Right atrium auricular region (tissue), 2 donors: ENCODE measurements at places on chromosomes 11 and 22.
A peak's percentile ranks its signal among the peaks of the same experiment; 100 is the strongest.

- DNase-seq, result no peak
Observed at GRCh38 chr11:12815129-12815480, 140.9 kb downstream of the TEAD1 start.

- no peak for DNase-seq
Observed at GRCh38 chr11:108654994-108655631, 9.8 kb upstream of the DDX10 start.

DNA sequence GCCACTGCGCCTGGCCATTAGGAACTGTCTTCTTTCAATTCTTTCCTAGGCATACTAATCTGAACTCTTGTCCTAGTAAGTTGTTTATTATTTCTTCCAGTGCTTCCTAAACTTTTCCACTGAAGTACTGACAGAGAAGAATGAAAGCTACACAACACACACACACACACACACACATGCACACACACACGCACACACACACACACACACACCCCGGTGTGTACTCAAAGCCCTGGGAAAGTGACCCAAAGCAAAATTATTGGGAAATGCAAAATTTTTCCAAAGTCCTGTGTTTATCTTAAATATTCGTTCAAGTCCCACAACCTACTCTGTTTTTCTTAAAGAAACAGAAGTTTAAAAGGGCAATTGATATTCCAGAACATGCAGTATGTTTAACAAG, 19.4 kb upstream of the SIK2 start:
- DNase-seq, result no peak

GRCh38 chr11:555227-555779, 5.2 kb downstream of the LMNTD2 start:
- no peak for DNase-seq

- DNase-seq, result no peak
Observed at GRCh38 chr11:19952116-19952605, 208.1 kb downstream of the DBX1 start.

DNA sequence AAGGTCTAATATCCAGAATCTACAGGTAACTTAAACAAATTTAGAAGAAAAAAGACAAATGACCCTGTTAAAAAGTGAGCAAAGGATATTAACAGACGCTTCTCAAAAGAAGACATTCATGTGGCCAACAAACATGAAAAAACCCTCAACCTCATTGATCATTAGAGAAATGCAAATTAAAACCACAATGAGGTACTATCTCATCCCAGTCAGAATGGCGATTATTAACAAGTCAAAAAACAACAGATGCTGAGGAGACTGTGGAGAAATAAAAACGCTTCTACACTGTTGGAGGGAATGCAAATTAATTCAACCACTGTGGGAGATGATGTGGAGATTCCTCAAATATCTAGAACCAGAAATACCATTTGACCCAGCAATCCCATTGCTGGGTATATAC, 67.2 kb downstream of the SLC17A6 start:
- DNase-seq, result no peak

DNA sequence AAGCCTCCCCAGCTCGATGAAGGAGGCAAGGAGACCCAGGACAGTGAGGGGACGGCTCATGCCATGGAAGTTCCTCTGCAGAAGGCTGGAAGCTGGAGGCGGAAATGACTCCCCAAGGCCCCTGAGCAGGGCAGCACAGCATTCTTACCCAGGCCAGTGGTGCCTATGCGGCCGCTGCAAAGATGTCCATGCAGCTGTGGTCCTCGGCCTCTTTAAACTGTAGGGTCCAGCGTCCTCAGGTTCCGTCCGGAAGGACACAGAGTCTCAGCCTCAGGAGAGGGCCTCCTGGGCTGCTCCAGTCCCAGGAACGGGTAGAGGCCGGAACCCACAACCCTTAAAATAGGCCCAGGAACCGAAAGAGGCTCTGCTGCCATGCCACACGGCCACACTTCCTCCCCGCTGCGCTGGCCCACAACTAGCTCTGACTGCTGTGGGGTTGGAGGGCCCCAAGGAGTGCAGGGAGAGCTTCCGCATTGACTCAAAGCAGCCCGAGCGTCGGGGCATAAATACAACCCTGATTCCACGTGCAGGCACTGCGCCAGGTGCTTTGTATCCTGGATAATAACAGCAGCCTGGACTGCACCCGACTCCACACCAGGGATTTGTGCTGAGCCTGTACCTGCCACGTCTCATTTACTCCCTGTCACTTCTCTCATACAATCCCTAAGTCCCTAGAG, 5.5 kb downstream of the KIAA0930 start:
- DNase-seq, result no peak

DNA sequence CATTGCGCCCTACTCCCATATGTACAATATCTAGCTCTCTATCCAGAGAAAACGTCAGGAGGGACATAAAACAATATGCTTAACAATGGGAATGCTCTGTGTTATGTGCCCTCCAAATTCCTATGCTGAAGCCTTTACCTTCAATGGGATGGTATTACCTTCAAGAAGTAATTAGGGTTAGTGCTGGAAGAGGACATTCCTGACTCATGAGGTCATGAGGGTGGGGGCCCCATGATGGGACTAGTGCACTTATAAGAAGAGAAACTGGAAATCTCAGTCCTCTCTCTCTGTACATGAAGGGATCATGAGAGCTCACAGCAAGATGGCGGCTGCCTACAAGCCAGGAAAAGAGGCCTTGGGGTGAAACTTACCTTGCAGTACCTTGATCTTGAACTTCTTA, 20.3 kb downstream of the MMP20 start:
- DNase-seq, result no peak

DNA sequence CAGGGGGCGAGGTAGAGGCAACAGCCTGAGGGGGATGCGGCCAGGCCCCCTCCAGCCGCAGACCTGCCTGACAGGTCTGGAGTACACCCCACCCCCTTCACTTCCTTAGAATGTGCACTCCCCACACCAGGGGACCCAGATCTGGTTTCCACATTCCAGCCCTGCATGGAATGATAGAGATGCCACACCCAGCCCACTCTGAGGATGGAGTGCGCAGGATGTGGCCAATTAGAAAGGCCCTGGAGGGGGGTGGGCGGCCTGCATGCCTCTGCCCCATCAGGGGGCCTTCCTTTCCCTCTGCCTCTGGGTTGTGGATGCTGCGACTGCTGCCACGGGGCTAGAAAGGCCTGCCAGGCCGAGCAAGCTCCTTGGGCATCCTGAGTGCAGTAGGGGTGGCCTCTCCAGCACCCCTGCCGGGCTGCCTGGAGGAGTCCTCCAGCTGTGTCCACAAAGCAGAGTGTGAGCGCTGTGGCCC, 28.2 kb upstream of the MGAT3 start:
- no peak for DNase-seq

GRCh38 chr11:134480136-134480712, 68.2 kb upstream of the B3GAT1 start:
- no peak for DNase-seq

GRCh38 chr22:50206599-50206998, 5.8 kb downstream of the SELENOO start:
- peak; percentile 87 for DNase-seq

DNA sequence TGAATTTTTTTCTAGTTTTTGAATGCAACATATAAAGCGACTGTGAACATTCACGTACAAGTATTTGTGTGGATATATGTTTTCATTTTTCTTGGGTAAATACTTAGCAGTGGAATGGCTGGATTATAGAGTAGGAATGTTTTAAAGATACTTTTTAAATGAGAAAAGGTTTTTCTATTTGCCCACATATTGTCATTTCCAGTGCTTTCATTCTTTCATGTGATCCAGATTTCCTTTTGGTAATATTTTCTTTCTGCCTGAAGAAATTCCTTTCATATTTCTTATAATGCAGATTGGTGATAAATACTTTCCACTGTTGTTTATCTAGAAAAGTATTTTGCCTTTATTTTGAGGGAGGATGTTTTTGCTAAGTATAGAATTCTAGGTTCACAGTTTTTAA, 7.9 kb downstream of the DDB2 start:
- no peak for DNase-seq

GRCh38 chr11:123429336-123429735, 733 bp upstream of the GRAMD1B start:
- DNase-seq, result no peak

GRCh38 chr11:73465023-73465675, 89.0 kb downstream of the RELT start:
- DNase-seq, result no peak

DNA sequence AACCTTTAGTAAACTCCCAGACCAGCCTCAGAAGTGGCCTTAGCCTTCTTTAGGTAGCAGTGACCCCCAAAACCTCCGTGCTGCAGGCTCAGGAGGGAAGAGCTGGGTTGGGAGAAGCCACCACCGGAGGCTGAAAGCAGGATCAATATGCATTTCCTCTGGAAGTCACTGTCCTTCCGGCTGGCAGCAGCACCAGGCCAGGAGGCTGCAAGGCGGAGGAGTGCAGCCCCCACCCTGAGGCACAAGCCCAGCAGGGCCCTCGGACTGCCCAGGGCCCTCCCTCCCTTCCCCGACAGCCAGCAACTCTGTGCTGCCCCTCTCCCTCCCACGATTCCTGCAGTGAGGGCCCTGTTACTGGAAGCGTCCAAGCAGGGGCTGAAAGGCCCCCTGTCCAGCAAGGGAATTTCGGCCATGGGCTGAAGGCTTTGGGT, 3.2 kb upstream of the NRXN2 start:
- DNase-seq, result no peak

GRCh38 chr22:28798810-28799605, 1.4 kb downstream of the XBP1 start:
- peak; percentile 89 for DNase-seq

DNA sequence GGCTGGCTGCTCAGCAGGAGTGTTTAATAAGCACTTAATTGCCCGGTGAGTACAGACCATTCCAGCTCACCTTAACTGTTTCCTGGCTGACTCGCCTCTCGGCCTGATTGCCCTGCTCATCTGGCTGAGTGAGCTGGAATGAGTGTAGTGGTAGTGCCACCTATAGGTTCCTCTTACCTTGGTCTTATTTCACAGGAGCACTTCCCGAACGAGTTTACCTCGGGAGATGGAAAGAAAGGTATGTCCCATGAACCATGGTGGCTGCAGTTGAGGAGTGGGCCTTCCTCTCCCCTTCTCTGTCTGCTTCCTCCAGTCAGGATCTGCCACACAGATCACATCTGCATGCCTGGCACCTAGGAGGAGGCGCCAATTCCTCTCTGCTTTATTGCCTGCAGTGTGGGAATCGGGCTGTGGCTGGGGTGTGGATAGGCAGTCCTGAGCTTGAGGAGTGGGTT, 26.7 kb downstream of the UPB1 start:
- DNase-seq, result no peak

DNA sequence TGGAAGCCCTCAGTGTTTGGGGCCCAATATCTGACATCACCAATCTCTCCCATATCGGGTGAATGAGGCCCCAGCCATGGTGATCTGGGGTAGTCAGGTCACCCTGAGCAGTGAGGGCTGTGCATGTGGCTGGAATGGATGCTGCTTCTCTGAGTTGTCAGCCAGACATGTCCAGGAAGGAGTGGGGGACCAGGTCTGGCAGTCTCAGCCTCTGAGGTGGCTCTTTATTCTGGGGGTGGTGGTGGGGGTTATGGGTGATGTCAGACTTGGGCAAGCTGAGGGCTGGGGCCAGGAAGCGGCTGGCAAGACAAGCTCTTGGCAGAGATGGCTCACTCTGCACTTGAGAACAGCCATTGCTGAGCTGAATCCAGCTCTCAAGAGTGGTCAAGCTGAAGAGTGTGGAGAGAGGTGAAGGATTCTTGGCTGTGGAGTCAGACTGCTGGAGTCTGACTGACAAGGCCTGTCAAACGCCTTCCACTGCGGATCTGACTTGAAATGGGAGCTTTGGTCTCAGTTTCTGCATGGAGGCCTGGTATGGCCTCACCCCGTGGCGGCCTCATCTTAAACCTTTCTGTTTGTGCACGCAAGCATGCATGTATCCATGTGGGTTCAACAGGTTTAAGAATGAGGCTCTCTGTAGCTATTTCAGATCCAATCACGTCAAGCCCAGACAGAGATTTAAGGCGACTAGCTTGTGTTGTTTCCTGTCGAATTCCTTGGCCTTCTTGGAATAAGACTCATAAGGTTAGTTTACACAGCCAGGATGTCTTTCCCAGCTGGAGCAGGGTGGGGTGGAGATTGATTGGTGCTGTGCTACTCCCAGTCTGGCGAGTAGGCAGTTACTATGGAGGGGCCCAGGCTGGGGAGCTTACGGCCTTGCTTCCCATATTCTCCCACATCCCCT, 83.9 kb upstream of the TIMP3 start:
- DNase-seq, result no peak

- no peak for DNase-seq
Observed at GRCh38 chr11:78219493-78220217, 30.9 kb downstream of the USP35 start.

- DNase-seq, result peak; percentile 97
Observed at GRCh38 chr11:9759519-9760192, 95.8 kb downstream of the SWAP70 start.

DNA sequence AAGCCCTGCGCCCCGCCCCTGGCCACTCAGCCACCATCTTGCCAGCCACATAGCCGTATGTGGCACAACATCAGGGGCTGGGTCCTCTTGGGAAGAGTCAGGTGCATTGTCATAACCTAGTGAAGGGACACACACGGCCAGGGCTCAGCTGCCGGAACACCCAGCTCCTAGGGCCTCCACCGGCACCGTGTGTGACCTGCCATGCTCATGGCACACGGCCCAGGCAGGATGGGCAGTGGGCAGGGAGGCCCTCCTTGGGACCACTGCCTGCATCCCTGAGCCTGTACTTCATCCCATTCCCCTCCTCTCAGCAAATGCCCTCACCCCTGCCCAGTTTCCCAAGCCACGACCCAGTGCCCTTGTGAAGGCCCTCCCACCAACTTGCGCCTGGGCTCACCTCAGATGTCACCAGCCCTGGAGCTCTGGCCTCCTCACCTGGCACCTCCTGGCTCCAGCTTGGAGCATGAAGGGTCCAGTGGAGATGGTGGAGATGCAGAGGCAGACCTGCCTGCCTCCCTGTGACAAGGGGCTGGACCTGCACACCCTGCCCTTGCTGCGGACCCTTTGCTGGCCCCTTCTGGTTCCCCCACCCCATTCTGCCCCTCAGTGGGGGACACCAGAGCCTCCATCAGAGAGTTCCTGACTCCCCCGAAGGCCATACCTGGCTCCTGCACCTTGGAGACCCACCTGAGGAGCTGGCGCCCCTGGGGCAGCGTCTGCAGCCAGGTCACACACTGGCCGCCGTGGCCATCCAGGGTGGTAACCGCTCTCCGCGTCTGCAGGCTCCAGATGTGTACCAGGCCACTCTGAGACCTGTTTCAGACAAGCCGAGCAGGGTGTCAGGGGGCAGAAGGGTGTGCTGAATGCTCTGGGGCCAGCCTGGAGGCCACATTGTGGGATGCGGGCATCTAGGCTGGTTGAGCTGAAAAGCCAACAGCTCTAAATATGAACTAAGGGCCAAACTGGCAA, 34.5 kb downstream of the GNB1L start:
- no peak for DNase-seq

GRCh38 chr22:26998129-26998528, 340.7 kb downstream of the MIAT start:
- no peak for DNase-seq

- no peak for DNase-seq
Observed at GRCh38 chr22:28570696-28571373, 108.8 kb downstream of the TTC28 start.

DNA sequence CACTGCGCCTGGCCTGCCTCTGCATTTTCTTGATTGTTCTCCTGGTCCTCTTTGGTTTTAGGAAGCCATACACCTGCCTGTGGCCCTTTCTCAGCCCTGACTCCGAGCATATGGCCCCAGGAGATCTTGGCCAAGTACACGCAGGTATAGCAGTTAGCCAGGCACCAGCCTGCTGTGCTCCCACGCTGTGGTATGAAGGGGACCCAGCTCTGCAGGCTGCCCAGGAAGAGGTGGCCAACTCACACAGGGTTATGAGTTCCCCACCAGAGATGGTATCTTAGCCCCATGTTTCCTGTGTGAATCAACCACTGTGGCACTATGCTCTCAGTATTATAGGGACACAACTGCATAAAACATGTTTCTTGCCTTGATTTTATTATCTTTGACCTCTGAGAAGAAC, 31.1 kb downstream of the SGSM3 start:
- no peak for DNase-seq
